ENCODE measurements at places on chromosomes 11 and 22.

DNA sequence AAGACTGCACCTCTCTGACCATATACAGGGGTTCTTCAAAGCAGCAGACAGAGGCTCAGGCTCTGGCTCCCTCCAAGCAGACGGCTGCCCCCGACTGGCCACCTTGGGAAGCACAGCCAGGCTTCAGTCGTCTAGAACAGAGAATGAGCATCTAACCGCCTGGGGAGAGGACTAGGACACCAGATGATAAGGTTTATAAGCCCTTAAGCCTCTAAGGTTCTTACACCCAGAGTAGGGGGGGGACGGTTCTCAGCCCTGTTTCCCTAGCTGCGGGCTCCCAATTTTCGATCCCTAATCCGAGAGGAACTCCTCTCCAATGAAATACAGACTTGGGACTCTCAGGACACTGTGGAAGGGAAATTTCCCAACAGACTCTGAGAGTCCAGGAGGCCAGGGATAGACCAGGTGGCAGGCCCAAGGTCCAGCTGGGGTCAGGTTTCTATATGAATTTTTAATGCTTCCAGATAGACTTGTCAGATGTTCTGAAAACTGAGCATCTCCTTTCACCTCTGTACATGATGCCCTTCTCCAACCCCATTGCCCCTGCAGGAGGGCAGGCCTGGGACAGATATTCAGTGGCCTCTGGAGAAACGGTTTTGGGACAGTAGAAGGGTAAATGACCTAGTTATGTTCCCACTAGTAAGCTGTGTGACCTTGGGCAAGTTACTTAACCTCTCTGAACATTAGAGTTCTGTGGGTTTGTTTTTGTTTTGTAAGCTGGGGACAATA is 20.2 kb downstream of the RTN4RL2 start:
- no peak for DNase-seq

DNA sequence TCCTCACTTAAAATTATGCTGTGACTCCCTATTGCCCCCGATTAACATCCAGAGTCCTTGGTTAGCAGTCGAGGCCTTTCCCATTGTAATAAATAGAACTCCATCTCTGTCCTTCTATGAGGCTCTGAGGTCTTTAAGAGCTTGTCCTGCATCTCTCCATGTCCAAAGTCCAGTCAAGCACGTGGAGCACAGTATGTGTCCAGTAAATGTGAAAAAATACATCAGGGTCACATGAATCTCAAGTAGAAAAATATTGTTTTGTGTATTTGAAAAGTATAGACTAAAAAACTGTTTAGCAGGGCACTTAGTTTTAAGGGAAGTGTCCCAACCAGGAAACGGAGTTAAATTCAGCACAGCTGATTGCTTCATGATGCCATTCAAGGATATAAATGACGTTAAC is 298.8 kb upstream of the TENM4 start:
- DNase-seq, result no peak

DNA sequence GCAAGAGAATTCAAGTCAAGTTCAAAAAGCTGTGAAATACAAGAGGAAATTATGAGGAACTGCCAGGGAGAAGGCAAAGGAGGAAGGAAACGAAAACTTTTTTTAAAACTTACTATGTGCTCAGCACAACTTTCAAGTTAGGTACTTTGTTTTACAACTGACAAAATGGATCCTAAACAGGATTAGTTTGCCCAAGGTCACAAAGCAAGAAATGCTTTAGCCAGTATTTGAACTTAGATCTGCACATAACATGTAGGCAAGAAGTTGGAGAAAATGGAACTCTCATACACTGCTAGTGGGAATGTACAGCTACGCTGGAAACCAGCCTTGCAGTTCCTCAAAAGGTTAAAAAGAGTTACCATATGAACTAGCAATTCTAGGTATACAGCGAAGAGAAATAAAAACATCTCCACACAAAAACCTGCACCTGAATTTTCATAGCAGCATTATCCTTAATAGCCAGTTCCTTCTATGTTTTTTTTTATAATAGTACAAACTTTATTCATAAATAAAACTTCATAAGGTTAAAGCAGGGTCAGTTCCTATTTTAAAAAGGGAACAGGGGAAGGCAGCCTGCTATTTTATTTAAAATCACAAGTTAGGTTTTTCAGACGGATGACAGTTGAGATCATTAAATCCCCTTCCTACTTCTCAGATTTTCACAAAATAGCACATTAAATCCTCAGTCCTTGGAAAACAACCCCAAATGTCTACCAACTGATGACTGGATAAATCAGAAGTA is 19.2 kb downstream of the DDX6 start:
- DNase-seq, result no peak

DNA sequence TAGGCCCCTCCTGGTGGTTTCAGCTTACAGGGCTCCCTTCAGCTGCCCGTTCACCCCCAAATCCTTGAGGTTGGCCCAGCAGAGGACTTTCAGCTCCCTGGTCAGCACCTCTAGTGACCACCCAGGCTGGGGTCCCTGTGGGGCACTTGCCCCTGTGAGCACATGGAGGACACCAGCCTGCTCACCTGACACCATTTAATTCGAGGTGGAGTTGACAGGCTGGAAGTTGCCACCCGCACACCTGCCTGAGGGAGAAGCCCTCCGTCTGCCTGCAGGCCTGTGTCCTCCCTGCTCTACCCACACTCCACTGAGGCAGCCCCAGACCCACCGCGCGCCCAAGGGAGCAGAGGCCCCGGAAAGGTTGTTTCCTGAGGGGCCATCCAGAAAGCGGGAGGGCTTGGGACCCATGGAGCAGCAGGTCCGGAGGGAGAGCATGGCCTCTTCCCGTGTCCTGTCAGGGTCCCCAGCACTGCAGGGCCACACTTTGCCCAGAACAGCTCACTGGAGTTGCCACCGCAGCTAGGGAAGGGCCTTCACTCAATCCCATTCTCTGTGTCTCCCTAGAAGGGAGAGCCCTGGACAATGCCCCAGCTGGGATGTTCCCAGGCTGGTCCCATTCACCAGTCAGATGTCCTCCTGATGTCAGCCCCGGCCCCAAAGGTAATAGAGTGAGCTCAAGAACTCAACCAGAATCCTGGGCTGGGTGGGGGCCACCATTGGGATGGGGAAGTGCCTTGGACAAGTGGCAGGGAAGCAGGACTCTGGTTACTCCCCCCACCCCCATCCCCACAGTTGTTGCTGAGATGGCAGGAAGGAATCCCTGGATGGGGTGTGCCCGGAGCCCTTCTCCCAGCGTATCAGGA is 82.4 kb downstream of the MED15 start:
- no peak for DNase-seq

DNA sequence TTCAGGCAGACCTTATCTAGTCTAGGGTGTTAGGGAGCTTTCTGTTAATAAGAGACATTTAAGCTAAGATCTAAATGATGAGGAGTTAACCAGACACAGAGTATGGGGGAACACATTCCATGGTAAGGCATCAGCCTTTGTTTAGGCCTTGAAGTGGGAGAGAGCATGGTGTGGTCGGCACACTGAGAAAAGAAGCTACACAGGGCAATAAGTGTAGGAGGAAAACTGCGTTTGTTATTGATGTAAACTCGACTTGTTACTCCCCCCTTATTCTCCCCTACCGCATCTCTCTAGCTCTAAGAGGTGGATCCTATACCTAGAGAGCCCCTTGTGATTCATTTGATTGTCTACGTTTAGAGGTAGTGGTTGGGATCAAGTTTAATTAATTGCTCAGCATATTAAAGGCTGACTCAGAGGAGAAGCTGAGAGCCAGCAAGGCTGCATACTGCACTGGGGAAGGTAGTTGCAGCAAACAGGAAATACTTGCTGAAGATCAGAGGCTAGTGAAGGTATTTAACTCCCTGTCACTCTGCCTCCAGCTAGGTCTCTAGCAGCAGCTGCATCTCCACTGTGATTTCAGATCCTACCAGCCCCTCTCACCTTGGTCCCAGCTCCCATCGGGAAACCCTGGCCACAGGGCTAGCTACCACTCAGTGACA is 86.8 kb upstream of the TEAD1 start:
- DNase-seq, result no peak

Data from iPS DF 6.9 (cell line).